NAMALWA (cell line): ENCODE measurements at places on chromosomes 12 and 14.

DNA sequence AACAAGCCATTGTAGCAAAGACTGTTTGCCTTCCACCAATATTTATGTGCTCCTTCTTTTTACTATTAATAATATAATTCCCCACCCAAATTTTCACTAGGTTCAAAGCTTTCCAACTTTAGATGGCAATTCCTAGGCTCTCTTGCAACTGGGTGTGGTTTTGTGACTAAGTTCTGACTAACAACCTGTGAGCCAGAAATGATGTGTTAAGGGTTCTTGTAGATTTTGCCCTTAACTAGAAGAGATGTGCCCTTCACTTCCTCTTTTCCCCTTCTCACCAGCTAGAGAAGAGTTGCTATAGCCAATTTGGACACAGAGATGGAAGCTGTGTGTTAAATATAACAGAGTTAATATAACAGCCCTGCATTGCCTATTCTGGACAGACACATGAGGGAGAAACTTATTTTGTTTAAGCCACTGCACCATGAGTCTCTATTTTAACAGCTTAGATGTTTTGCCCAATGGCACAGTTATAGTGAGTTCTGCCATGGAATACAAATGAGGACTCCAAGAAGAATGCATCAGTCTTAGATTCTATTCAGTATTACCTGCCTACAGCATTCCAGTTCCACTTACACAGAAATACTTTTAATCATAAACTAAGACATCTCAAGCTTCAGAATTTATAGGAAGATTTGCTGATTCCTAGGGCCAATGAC is 216.2 kb downstream of the DUSP6 start:
- peak; percentile 3 for DNase-seq

GRCh38 chr14:89206389-89207031 is 210.5 kb downstream of the FOXN3 start:
- no peak for DNase-seq

GRCh38 chr14:94888121-94888520 is 118.2 kb upstream of the GSC start:
- peak; percentile 45 for DNase-seq

DNA sequence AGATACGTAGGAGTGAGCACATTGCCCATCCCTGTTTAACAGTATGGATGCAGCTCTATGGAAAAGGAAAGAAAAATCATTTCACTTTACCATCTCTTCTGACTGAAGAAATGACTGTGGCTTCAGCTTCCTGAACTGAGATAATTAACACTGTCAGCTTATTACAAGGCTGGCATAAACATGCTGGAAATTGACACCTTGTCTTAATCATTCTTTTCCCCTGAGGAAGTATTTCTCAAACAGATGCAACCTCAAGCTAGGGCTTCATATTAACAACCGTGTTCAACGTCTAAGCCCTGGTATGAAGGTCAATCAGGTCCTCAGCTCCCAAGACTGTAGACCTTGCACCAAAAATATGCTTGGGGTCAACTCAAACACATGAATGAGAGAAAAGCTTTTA is 25.0 kb downstream of the RERG start:
- no peak for DNase-seq

GRCh38 chr12:8661016-8661415 is 1.6 kb downstream of the MFAP5 start:
- DNase-seq, result no peak

- DNase-seq, result no peak
These were observed 2.0 kb upstream of the BEGAIN start for GRCh38 chr14:100589071-100589759.

GRCh38 chr12:53299101-53299453 is 418 bp upstream of the MYG1 start:
- peak; percentile 90 for DNase-seq

GRCh38 chr14:95297832-95298231 is 21.9 kb downstream of the CLMN start:
- DNase-seq, result no peak

DNA sequence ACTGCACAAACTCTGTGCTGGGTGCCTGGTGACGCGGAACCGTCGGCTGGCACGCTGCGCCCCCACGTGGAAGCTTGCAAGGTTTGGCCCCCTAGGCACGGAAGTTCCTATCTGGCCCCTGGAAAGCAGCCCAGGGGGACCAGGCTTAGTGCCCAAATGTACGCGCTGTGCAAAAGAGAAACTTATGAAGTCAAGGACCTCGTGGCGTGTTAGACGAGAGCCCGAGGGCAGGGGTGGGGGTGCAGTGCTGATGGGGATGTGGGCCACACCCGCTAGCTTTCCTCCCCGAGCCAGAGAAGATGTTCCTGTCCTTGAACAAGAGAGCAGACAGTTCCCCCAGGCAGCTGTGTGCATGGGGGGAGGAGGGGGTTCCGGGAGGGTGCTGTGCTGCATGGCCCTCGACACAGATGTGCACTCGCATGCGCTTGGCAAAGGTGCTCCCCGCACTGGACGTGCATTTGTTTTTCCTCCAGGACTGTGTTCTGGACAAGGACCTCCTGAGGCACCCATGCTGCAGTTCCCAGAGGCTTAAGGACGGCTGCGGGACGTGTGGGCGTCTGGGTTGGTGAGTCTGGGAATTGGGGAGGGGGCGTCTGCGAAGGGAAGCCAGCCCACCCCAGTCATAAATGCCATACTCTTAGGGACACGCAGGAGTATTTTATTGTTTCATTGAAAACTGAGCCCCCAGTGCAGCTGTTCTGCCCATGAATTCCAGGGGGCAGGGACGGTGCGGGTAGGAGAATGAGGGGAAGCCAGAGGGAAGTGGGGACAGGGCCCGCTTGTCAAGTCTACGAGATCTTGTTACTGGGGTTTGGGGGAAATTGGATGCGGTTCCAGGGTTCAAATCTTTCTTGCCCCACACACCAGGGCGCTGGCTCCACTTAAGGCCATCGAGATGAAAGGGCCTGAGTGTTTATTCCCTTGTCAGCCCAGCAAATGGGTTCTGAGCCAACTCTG is 80.0 kb downstream of the NTF3 start:
- peak; percentile 65 for DNase-seq

- peak; percentile 84 for DNase-seq
These were observed 118.5 kb downstream of the TTC7B start for GRCh38 chr14:90697577-90698206.

DNA sequence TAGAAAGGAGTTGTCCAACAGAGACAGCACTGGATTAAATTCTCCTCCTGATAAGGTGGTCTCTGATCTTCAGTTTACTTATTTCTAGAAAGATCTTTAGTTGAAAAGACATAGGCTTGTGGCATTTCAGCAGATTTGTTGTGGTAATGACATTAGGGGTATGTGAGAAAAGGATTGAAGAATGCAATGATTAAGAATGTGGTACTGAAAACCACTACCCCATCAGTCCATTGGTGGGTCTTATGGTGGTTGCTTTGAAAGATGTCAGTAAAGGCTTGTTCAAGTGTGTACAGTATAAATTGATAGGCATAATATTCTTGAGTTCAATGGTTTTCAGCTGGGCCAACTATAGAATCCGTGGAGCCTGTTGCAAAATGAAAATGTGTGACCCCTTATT is 10.8 kb downstream of the PPFIBP1 start:
- no peak for DNase-seq

GRCh38 chr12:56011509-56012090 is 9.2 kb upstream of the IKZF4 start:
- no peak for DNase-seq

- DNase-seq, result no peak
These were observed 28.2 kb downstream of the SOX5 start for GRCh38 chr12:23921099-23921856.

DNA sequence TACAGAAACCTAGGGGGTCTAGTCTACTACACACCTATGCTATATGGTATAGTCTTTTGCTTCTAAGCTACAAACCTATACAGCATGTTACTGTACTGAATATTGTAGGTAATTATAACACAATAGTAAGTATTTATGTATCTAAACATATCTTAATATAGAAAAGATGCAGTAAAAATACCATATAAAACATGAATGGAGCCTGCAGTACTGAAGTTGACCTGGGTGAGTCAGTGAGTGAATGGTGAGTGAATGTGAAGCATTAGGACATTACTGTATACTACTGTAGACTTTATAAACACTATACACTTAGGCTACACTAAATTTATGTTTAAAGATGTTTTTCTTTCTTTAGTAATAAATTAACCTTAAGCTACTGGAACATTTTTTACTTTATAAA is 13.1 kb upstream of the ABCD2 start:
- no peak for DNase-seq

DNA sequence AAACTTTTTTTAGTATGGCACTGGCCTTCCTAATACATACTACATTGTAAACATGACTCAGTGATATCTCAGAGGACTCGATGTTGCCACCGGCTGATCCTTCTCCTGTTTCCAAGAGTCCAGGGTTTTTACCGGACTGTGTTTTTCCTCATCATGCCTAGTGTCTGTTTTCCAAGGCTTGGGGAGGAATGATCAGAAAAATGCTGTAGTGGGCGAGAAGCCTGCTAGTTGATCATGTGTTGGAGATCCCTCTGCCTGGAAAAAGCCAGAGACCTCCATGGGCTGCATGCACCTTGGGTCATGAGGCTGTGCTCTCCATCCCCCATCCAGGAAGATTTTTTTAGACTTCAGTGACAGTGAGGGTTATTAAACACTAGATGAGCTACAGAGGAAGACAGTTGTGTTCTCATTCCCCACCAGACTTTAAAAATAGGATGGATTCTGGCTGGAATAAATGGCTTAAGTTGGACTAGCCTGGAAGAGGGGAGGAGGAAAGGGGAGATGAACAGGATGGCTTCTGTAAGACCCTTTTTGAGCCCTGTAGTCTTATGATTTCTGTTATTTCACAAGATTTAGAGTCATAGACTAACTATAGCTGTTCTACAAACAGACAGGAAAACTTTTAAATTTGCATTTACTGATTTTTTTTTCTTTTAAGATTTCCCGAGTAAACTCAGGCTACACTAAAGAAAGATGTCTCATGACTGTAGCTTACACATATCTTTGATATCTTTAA is 145.7 kb downstream of the SAMD4A start:
- DNase-seq, result peak; percentile 0

DNA sequence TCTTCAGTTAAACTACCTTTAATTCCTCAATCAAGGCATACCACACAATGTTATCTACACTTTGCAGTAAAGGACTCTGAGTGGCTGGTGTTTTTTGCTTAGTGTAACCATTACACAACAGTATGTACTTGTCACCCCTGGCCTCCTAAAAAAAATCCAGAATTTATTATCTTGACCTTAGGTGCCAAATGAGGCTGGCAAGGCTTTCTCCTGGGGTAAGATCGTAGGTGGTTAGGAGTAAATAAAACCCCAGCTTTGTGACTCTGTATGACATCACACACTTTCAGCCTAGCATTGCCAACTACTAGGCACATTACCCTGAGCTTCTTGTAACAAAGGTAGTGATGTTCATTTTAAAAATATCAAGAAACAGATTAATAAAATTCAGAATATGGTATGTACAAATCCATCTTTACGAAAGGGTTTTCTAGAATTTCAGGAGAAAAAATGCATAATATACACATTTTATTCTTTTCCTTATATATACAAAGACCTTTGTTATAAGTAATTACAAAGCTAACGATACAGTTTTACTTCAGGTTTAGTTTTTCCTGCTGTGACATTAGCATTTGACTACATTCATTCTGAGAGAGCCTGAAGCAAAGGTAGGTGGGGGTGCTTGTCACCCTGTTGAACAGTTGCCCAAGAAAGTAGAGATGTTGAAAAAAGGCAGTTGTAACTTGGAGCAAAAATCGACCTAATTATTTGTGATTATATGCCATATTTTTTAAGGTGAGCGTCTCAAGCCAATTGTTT is 13.5 kb downstream of the TCL1A start:
- peak; percentile 38 for DNase-seq

DNA sequence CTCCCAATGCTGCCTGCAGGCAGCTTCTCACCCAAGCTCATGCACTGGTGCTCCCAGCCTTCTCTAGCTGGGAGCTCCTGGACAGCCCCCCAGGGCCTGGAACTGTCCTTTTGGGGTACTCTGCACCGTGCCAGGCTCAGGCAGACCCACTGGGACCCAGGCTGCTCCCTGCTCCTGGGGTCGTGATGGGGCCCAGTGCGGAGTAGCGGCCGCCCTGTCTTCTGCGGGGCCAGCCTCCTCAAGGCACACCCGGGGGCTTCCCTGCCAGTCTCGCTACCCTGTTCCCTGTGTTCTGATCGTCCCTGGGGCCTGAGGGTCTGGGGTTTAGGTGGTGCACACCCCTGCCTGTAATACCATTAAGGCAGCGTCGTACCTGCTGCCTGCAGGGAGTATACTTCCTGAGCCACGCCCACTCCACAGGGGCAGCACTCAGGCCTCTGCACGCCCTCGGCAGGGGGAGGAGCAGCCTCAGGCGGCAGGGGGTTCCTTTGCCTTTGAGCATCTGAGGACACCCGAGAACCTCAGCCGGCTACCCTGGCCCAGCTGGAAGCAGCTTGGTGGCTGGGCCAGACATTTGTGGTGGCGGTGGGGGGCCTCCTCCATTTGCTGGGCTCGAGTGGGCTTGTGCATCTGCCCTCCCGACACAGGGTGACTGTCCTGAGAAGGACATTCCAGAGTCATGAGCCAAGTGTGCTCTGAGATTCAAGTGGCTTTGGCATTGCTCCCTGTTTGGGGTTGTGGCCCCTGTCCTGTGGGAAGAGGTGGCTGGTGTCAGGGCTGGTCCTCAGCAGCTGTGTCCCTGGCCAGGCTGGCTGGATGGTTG is 9.2 kb upstream of the CRIP2 start:
- DNase-seq, result no peak

GRCh38 chr12:81800298-81801148 is 41.4 kb upstream of the PPFIA2 start:
- DNase-seq, result no peak

GRCh38 chr12:47862167-47862750 is 42.5 kb downstream of the VDR start:
- DNase-seq, result no peak
